ENCODE measurements at places on chromosomes 4 and X. TPM values are rescaled to one million over a fixed set of nuclear protein-coding genes. Genes with fewer than 3 reads are reported as not detected.

The TLR7 gene
- polyA plus RNA-seq, result 0.58 TPM

The NXF2 gene
- polyA plus RNA-seq, result 0.71 TPM

The UGT8 gene
- polyA plus RNA-seq, result 60.2 TPM

The MAGEC1 gene
- polyA plus RNA-seq, result not detected

The RHOXF2B gene
- polyA plus RNA-seq, result not detected

GRCh38 chrX:116378961-116379360 is 57.4 kb upstream of the SLC6A14 start:
- no peak for DNase-seq

DNA sequence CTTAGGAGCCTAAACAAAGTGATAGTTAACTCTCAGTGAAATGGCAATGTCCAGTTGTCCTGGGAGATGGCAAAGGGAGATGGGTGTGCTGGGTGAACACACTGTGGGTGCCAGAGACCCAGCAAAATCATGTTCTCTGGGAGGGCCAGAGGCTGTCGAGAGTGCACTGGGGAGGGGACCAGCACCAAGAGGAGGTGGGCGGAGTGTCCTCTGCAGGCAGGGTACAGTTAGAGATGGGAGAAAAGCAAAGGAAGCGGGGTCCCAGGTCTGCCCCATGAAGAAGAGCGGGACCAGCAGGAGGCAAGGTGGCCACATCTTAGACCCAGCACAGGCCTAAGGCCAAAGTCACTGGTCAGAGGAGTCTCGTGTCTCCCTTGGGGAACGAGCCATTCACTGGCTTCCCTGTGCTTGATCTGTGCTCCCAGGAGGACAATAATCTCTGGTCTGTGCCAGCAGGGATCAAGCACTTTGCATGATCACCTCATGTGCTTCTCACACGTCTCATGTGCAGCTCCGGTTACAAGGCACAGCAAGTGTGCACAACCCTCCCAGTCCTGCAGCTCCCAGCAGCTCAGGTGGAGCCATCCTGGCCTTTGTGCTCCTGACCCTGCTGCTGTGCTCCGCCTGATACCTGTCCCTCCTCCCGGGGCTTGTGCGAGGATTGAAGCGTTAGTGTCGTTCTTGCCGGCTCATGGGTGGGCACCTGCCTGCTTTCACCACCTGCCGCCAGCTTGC is 100.9 kb downstream of the FAM53A start:
- no peak for DNase-seq

- peak; percentile 52 for DNase-seq
Measured at GRCh38 chrX:51802917-51803688, 59.9 kb downstream of the GSPT2 start.

GRCh38 chr4:84792366-84793301 is 173.9 kb downstream of the WDFY3 start:
- no peak for DNase-seq
